ENCODE measurements at places on chromosomes 5 and 9.

- no peak for DNase-seq
Observed at GRCh38 chr9:111628411-111628810, 2.7 kb upstream of the DNAJC25 start.

DNA sequence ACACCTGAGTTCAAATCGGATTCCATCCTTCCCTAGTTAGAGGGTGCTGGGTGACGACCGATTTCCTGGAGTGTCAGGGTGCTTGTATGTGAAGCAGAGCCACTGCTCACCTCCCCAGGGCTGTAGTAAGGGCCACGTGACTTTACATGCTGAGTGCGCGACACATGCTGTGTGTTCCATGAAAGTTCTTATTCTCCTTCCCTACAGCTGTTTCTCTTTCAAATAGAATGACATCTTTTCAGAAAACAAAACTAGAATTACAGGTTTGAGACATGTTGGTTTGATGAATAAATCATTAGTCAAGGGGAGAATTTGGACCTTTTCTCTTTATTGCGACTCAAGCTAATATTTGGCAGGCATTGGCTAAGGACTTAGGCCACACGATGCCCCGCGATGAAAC lies 113.1 kb downstream of the JMY start:
- no peak for DNase-seq

- no peak for DNase-seq
Observed at GRCh38 chr5:167861129-167861927, 430.1 kb upstream of the WWC1 start.

DNA sequence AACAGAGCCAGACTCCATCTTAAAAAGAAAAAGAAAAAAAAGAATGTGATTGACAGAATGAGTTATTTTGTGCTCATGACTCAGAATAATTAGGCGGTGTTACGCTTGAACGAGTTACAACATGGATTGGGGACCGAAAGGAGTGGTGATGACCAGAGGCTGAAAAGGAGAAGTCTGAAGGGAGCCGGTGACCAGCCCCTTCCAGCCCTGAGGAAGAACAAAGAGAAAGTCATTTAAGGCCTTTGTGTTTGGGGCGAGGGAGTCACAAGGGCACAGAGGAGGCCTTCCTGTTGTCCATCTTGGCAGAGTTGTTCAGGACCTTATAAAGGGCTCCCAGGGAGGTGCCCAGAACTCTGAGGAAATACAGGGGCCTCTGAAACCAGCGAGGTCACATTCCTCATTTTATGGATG lies 131.6 kb downstream of the GOLPH3 start:
- DNase-seq, result no peak

- no peak for DNase-seq
Observed at GRCh38 chr9:100990605-100991381, 37.7 kb upstream of the PLPPR1 start.

GRCh38 chr5:129988453-129988852 lies 84.2 kb downstream of the CHSY3 start:
- no peak for DNase-seq

DNA sequence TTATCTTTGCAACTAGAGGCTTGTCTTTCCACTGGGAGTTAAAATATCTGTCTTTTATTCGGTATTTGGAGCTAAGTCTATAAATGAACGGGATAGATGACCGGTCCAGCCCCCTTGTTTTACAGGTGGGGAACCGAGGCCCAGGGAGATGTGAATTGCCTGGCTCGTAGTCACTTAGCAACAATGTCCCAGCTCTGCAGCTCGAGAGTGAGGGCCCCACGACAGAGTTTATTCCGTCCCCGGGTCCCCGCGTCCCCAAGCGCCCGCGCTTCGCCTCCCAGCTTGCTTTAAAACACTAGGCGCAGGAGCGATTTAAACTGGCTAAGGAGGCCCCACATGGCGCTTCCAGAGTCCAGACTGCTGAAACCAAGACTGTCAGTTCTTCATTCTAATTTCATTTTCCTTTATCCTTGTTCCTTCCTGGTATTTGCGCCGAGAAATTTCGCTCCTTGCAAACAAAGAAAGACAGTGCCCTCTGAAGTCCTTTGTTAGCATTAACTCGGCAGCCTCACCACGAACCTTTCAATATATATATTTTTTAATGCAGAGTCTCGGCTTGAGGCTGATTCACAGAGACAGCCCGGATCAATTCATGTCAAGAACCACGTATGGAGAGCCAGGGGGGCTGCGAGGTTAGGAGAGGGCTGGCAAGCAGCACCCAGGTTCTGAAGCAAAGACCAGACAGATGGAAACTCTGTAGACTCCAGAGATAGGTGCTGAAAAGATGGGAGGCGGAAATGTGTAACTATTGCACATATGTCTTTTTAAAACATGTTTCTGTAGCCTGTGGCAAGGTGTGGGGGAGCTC lies 1.4 kb upstream of the ENC1 start:
- DNase-seq, result peak; percentile 19

All from CD4-positive, alpha-beta T cell treated with Interleukin-2 at 100 ng/mL for 4 hours (primary cell).